Stimulated activated CD8-positive, alpha-beta memory T cell treated with anti-CD3 and anti-CD28 coated beads, Interleukin-7, amount 100 ng/mL, for 1 hour (primary cell): ENCODE measurements at places on chromosomes 3 and 15.

DNA sequence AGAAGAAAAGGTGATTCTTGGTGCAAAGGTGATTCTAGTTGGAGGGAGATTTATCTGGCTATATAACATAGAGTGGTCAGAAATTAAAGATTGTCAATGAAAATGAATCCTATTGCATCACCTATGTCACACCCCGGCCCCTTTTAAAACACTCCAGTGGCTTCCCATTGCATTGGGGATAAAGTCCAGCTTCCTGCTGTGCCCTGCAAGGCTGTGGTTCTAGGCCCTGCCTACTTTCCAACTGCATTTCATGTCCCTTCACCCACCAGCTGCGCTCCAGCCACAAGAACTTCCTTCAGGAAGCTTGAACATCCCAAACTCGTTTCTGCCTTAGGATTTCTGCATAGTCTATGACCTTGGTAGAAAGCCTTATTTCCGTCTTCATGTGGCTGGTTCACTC lies 118.7 kb upstream of the UMPS start:
- no peak for DNase-seq

- DNase-seq = peak; percentile 64
These were observed 16.3 kb upstream of the JMJD7 start for GRCh38 chr15:41811432-41812195.

- no peak for DNase-seq
These were observed 20.1 kb downstream of the RFT1 start for GRCh38 chr3:53109891-53110771.

DNA sequence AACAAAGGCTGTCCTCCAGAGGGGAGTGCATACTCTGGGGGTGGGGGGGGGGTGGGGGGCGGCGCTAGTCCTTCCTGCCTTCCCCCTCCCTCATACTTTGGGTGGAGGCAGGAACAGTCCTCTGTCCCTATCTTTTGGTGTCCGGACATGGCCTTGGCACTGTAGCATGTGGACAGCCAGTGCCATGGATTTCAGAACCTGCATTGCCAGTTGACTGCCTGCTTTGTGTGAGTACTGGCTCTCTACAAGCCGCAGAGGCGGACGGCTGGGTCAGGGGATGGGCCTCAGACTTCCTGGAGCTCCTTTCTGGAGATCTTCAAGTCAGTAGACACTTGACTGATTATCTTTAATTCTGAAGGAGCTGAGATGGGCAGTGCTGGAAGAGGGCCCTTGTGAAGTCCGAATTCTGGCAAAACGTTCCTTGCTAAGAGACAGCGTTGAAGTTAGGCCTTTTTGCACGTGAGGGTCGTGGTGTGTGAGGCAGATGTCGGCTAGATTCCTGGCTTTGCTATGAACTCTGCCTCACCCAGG lies 2.5 kb downstream of the CLDN11 start:
- no peak for DNase-seq

GRCh38 chr15:89340573-89340972 lies 5.9 kb upstream of the POLG start:
- no peak for DNase-seq

DNA sequence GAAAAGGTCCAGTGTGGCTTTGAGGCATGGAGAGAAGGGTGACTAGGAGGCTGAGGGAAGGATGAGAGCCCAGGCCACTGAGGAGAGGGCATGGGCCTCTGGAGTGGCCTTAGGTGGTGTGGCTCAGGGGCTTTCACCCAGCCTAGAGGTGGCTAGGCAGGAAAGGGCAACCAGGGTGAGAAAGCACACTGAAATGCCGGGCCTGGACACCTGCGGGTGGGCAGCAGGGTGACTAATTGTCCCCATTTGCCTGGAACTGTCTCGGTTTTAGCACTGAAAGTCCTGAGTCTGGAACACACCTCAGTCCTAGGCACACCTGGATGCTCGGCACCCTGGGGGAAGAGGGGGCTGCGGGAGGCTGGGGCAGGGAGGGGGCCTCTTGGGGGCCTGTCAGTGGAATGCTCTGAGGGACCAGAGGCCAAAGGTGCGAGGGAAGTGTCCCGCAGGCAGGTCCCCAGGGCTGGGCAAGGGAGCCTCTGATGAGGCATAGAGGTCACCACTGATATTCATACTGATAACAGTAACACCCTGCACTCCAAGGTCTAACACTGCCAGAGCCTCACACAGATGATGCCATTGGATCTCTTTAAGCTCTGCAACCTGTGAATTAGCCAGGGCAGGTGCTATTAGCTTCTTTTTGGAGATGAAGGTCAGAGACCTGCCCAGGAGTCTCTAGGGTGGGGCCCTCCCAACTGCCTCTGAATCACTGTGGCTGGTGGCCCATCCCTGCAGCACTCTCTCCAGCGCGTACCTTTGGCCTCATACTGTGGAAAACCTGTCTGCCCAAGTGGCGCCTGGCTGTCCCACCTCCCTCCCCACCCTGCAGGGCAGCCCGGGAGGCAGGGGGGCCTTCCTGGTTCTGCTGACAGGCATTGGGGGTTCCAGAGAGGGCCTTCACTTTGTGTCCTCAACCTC lies 3.0 kb upstream of the PHGR1 start:
- DNase-seq = no peak

DNA sequence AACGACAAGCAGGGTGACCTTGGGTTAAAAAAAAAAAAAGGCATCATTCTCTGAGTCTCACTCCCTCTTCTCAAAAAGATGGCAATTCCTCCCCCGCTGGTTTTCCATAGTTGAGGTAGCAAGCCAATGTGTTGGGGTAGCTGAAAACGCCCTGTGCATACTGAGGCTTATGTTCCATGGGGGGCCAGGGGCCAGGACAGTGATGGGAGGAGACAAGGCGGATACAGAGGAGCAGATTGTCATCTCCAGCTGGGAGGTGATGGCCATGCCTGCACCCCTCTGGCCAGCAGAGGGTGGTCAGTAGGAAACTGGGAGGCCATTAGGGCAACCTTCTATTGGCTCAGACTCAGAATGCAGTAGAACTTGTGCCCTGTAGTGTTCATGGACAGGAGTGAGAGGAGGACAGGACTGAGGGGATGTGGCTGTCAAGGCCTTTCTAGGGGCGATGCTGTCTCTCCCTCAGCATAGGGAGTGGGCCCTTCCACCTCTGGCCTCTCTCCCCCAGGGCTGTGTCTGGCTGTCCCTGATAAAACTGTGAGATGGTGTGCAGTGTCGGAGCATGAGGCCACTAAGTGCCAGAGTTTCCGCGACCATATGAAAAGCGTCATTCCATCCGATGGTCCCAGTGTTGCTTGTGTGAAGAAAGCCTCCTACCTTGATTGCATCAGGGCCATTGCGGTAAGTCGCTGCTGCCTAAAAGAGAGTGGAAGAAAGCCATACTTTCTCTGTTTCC lies 1.9 kb downstream of the TF start:
- no peak for DNase-seq

- DNase-seq = no peak
These were observed 30.2 kb upstream of the HCLS1 start for GRCh38 chr3:121690777-121691405.

- DNase-seq = no peak
These were observed 3.5 kb upstream of the CPNE4 start for GRCh38 chr3:132038198-132038825.

DNA sequence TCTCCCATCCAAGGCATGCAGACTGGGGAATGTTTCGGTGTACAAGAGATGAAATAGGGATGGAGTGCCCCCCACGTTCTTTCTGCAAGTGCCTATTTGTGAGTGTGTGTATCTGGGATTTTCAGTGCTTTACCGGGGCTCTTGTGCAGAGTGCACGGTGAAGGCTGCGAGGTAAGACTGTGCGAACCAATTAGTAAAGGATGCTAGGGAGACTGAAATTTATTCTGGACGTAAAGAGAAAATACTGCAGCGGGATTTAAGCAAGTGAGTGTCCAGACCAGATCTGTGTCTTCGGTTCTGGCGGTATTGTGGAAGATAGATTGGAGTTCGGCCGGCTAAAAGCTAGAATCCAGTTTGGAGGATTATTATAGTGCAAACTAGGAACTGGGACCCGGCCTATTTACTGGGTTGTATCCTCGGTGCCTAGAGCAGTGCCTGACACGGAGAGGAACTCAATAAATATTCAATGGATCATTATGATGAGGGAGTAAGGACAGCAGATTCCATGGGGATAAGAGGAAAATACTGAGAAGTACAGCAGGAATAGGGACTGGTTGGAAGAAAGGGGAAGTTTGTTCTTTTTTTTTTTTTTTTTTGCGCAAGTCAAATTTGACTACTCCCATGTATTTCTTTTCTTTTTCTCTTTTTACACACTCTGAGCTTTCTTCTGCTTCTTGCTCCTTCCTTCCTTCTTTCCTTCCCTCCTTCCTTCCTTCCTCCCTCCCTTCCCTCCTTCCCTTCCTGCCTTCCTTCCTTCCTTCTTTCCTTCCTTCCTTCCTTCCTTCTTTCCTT lies 580 bp upstream of the MAGEF1 start:
- DNase-seq = no peak

GRCh38 chr3:62888180-62888579 lies 13.0 kb upstream of the CADPS start:
- DNase-seq = no peak

DNA sequence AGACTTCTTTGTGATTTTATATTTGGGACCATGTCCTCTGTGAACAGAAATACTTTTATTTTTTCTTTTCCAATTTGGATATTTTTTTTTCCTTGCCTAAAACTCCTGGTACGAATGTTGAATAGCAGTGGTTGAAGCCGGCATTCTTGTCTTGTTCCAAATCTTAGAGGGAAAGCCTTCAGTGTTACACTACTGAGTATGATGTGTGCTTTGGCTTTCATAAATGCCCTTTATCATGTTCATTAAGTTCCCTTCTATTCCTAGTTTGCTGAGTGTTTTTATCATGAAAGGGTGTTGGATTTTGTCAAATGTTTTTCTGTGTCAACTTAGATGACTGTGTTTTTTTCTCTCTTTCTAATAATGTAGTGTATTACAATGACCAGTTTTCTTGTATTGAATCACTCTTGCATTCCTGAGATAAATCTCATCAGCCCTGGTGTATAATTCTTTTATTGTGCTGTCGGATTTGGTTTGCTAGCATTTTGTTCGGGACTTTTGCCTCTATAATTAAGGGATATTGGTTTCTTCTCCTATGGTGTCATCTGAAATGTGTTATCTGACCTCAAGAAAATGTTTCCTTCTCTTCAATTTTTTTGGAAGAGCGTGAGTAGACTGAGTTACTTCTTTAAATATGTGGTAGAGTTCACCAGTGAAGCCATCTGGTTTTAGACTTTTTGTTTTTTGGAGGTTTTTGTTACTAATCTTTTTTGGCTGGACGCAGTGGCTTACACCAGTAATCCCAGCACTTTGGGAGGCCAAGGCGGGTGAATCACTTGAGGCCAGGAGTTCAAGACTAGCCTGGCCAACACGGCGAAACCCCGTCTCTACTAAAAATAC lies 33.3 kb downstream of the MAP1A start:
- no peak for DNase-seq

DNA sequence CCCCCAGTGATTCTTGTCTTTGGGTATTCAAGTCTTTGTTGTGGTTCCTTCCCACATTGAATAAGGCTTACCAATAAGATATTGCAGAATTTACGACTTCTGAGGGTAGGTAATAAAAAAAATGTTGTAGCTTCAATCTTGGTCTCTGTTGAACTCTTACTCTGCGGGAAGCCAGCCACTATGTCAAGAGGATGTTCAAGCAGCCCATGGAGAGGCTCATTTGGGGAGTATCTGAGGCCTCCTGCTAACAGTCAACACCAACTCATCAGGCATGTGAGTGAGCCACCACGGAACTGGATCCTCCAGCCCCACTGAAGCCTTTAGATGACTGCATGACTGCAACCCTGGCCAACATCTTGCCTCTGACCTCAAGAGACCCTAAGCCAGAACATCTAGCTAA lies 3.2 kb upstream of the TBC1D23 start:
- DNase-seq = no peak

DNA sequence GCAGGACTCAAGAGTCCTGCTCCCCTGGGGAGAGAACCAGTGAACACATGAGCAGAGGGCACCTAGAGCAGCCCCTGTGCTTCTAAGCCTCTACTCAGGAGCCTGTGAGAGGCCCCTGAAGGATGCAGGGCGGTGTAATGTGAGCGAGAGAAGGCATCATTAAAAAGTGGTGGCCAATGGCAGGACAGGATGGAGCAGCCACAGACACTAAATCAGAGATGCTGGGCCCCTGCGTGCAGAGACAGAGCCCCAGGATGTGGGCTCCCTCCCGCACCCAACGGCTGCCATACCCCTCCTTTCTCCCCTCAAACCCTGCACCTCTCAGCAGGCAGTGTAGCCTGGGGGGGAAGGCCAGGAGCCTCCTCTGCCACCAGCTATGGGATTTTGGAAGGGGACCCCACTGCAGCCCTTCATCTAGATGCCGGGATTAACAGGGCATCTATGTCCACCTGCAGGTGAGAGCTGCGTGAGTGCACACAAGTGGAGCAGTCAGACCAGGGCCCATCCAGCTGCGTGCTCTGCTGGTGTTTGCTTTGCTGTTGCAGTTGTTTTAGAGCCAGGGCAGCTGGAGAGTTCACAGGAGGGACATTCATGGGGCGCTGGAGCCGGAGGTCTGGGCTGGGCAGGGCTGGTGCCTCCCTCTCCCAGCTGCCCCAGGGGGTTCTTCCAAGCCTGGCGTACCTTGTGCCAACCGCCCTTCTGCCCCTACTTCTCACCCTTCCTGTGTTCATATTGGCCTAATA lies 5.1 kb upstream of the IQSEC1 start:
- no peak for DNase-seq

- DNase-seq = no peak
These were observed 4.9 kb downstream of the PRICKLE2 start for GRCh38 chr3:64220161-64220914.

DNA sequence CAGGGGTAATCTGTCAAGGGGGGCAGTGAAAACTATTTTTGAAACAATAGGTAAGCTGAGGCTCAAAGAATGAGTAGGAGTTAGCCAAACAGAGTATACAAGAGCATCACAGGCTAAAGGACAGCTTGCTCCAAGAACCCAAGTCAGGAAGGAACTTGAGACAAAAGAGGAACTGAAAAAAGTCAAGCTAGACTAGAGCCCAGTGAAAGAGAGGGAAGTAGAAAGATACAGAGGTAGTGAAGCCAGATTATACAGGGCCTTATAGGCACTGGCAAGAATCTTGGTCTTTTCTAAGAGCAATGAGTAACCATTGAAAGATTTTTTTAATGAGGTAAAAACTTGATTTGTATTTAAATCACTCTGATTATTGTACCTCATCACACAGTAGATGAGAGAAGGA lies 69.9 kb downstream of the FILIP1L start:
- DNase-seq = no peak

DNA sequence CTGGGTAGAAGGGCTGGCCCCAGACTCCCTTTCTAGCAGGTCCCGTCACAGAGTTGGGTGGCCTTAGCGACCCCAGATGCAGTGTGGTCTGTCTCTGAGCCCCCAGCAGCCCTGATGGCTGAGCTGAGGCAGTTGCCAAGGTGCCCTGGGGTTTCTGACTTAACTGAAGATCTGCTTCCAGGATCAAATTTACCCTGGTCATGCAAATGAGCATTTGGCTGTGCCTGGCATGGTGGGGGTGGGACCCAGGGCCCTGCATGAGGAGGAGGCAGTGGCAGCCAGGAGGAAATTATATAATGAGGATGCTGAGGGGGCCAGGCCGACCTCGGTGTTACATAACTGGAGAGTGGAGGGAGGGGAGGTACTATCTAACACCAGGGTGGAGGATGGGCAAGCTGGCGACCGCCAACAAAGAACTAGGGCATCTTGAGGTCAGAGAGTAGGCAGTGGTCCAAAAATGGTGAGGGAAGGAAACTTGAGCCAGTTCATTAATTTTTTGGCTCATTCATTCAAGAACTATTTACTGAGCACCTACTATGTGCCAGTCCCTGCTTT lies 16.4 kb downstream of the PLEKHO2 start:
- DNase-seq = no peak
